Activated T-helper 1 cell treated with anti-CD3 and anti-CD28 coated beads, Interleukin-12 subunit alpha, Interleukin-12 subunit beta, Interleukin-2, Interleukin-4 antibody, amounts not matched to agents 30 ng/mL and 10 ng/mL and 1 ng/mL, durations not matched to agents 14 hours and 24 hours and 36 hours (primary cell): ENCODE measurements at places on chromosomes 4 and X. TPM values are rescaled to one million over a fixed set of nuclear protein-coding genes. Genes with fewer than 3 reads are reported as not detected.

IRS4 gene
- total RNA-seq = 0.05 and 0.07 TPM in 2 replicates

ADGRL3 gene
- not detected in 2 replicates for total RNA-seq

PWWP3B gene
- total RNA-seq = not detected in 2 replicates

TCEAL9 gene
- total RNA-seq = 0.13 and 0.32 TPM in 2 replicates

USP46 gene
- 9.9 and 10.1 TPM in 2 replicates for total RNA-seq

FAM9B gene
- total RNA-seq = not detected in 2 replicates
